ENCODE measurements at places on chromosomes 4 and X.

DNA sequence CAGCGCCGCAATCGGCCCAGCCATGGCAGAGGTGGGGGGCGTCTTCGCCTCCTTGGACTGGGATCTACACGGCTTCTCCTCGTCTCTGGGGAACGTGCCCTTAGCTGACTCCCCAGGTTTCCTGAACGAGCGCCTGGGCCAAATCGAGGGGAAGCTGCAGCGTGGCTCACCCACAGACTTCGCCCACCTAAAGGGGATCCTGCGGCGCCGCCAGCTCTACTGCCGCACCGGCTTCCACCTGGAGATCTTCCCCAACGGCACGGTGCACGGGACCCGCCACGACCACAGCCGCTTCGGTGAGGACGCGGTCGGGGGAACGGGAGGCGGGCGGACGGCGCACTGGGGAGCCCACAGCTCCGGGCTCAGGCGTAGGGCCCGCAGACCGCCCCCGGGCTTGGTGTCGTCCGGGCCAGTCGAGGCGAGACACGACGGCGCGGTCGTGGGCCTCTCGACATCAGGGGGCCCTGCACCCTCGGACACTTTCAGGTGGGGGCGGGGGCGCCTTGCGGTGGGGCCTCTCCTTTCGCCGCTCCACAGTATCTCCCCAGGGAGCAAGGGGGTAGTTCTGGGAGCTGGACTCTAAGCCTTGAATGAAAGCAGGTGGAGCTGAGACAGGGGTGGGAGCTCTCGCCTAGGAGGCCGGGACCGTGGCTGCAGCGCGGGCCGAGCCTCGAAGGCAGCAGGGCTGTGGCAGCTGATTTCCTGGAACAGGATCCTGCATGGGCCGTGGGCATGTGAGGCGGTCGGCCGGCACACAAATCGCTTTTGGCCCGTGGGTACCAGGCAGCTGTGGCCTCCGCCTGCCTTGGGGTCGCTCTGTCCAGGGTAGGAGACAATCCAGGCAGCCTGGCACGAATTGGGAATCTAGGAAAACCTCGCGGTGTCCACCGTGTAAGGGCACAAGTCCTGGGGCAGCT, 722 bp downstream of the FGF16 start:
- DNase-seq, result no peak

DNA sequence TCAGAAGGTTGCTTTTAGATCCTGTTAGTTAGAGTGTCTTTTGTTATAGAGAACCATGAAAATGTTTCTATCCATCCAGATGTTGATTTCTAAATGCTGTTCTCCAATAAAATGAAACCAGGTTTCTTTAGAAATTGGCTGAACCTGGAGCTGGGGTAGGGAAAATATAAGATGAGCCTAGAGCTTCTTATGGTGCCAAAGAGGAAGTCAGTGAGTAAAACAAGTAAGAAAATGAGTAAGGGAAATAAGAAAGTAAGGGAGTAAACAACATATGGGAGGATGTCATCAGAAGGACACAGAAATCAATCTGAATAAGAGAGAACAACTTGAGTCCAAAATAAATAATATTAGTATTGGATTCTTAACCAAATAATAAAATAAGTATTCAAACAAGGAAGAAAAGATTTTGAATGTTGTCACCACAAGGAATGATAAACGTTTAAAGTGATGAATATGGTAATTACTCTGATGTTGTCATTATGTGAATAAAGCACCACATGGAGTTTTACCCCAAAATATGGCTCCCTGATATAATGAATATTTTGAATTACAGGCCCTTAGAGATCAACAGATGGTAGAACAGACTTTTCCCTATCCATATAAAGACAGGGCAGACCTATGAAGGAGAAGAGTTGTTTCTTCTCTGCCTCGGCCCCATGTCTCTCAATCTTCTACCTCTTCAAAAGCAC, 506.1 kb downstream of the IL15 start:
- DNase-seq, result no peak

- DNase-seq, result no peak
Observed at GRCh38 chr4:140220058-140220457, 66.1 kb upstream of the MAML3 start.

DNA sequence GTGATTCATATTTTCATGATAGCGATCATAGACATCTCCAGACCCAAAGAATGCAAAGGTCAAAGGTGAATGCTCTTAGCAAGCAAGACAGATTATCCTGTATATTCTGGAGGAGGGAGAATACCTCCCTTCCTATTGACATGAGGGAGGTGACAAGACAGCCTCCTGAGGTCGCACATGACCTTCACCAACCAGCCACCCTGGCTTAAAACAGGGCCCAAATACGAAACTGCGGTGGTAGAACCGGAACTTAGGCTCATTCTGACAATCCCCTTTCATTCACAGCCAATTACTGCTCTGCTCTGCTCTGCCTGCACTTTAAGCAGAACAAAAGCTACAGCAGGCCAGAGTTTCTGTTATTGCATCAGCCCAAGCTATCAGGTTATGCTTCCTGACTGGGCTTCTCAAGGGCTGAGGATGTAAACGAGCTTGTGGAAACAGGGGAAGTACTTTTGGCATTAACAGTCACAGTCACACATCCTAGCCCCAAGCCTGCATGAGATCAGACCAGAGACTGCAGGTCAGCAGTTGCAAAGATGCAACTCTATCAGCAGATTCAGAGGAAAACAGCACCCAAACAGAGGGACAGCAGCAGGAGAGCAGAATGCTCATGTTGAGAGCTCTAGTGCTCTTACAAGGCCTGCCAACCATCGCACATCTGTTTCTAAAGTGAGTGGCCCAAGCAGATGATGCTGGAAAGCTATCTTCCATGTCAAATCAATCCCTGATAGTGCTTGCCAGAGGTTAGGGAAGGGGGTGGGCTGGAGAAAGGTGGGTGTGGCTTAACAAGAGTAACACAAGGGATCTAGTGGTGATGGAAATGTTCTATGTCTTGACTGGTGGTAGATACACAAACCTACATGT, 51.3 kb upstream of the MAP3K15 start:
- no peak for DNase-seq

- DNase-seq, result no peak
Observed at GRCh38 chr4:55618546-55619143, 17.5 kb downstream of the NMU start.

DNA sequence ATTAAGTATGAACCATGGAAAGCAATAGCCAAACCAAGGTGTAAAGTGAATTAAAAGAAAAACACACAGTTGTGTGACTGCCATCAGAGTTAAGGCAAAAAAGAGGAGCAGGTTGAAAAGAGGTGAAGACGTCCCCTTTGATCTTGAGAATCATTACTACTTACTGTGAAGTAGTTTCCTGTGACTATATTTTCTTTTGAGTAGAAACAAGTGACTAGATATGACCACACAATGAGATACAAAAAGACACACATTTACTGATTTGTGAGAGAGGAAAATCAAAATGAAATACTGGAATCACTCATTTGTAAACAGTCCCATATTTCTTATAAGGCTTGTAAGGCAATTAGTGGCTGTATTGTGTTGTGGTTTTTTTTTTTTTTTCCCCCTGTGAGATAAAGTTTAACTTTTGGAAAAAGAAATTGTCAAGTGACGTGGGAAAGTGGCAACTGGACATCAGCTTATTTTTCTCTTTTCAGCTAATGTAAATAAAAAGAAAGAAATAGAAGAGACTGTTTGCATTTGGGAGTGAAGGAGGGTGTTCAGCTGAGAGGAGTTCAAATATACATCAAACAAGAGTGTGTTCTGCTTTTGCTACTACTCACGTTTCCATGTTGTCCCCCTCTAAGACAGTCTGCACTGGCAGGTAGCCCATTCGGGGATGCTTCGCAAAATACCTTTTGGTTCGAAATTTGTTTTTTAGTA, 106.4 kb upstream of the FTHL17 start:
- no peak for DNase-seq
